SK-N-MC (cell line): ENCODE measurements at places on chromosomes 4 and X.

GRCh38 chr4:100841911-100842310 lies 324.1 kb upstream of the EMCN start:
- no peak for DNase-seq

DNA sequence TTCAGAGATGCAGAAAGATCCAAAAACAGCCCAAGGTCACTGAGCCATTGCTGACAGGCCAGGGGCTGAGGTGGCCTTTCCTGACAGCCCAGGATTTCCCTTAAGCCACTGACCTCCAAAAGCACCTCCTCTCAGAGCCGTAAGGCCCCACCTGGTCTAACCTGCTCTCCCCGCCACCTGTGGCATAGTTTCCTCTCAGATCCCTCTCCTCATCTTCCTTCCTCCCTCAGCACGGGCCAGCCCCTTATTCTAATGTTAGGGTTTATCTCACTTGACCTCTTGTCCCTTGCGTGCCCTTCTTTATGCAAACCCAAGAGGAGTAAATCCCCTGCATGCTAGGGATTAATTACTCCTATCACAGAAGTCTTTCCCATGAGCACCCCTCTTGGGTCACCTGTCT lies 113.0 kb downstream of the RBM47 start:
- no peak for DNase-seq

GRCh38 chrX:40166582-40166981 lies 68.8 kb upstream of the BCOR start:
- no peak for DNase-seq

DNA sequence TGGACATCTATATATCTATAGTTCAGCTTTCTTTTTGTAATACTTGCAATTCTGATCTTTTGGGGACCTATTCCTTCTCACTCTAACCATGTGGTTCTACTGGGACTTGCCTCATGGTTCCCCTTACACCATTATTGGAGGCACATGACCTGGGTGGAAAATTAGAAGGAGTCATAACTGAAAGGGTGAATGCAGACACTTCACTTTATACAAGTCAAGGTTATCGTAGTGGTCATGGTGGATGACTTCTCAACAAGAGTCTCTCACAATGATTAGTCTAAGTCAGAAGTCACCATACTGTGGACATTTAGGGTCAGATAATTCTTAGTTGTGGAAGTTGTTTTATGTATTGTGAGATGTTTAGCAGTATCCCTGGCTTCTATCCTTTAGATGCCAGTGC lies 10.5 kb upstream of the EIF4E start:
- DNase-seq, result no peak

DNA sequence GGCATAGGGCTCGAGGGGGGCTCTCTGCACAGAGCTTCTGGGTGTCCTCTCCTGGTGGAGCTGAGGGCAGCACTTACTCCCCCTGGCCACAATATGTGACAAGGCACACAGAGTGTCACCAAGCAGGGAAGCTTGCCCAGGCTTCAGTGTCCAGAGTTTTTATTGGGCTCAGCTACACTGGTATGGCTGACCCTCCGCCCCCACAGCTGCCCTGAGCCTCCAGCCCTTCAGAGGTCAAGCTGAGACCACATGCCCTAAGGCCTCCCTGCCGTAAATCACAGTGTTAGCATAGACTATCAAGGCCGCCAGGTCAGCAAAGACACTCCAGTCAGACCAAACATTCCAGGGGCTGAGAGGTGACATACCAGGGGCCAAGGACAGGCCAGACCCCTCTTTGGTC lies 59.0 kb downstream of the EVC start:
- no peak for DNase-seq

GRCh38 chr4:152247271-152247975 lies 288.5 kb downstream of the FBXW7 start:
- no peak for DNase-seq

- DNase-seq, result no peak
Measured at GRCh38 chr4:150079081-150079581, 886 bp downstream of the DCLK2 start.

DNA sequence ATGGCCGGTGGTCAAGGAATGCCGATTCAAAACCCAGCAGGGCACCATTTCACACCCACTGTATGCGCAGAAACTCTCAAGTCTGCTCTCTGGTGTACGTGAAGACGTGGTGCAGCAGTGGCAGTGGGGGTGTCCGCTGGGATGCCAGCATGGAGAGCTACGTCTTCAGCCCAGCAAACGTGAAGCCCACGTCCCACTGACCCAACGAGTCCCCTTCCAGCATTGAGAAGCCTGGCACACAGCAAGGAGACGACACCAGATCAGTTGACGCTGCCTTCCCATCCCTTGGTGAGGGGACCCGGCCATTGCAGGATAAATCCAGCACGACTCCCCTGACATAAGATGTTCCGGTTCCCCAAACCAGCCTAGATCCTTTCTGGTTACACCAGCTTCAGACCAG lies 2.2 kb upstream of the PLXNB3 start:
- no peak for DNase-seq

GRCh38 chr4:23837371-23837770 lies 52.5 kb downstream of the PPARGC1A start:
- no peak for DNase-seq

DNA sequence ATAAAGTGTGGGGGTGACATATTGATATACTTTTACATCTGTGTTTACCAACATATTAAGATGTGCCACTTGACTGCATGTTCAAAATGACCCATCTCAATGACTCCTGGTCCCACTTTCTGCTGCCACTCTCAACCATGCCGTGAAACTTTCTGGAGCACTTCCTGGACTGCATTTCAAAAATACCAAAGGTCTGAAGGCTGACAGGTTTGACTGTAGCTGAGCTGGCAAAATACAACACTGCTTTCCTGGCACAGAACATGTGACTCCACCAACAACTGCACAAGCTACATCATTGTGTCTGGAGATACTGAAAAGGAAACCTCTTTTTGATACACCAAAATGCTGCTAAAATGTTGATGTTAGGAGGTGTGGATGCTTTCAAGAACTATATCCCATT lies 184.8 kb downstream of the UNC5C start:
- DNase-seq, result no peak

DNA sequence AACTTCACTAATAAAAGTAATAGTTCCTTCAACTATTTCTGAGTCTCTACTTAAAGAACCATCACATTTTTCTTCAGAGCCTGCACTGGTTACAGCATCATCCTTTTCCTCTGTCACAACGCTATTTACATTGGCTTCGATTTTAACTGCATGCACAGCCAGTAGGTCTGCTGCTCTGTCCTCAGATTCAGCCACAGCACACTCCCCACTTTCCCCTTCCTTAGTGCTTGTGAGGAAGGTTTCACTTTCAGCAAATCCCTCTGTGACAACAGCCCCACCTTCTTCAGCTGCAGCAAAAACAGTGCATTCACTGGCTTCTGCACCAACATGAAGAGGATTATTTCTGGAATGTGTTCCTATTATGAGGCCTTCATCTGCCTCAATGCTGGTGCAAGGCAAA lies 25.7 kb downstream of the BOD1L1 start:
- DNase-seq, result no peak

DNA sequence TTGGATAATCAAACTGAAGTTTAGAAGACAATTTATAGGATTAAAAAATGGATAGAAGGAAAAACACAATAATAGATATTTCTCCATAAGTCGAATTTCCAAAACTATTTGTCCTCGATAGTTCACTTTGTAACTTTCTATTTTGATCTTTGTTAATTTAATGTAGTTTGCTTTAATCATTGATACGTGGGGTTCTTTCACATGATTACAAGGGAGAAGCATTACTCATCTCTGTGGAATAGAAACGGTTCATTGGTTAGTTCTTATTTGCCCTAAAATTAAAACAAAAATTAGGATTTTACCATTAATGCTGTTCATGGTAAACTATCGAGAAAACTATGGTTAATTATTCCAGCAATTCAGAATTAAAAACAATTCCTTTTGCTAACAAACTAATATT lies 2.1 kb downstream of the TET2 start:
- DNase-seq, result no peak

- no peak for DNase-seq
Measured at GRCh38 chr4:81796790-81797528, 325.3 kb upstream of the RASGEF1B start.

DNA sequence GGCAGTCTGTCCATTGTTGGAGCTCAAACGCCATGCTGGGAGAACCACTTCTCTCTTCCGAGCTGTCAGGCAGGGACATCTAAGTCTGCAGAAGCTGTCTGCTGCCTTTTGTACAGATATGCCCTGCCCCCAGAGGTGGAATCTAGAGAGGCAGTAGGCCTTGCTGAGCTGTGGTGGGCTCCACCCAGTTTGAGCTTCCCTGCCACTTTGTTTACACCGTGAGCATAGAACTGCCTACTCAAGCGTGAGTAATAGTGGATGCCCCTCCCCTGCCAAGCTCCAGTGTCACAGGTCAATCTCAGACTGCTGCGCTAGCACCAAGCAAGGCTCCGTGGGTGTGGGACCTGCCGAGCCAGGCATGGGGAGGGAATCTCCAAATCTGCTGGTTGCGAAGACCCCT lies 145.7 kb downstream of the VSIG4 start:
- DNase-seq, result no peak

DNA sequence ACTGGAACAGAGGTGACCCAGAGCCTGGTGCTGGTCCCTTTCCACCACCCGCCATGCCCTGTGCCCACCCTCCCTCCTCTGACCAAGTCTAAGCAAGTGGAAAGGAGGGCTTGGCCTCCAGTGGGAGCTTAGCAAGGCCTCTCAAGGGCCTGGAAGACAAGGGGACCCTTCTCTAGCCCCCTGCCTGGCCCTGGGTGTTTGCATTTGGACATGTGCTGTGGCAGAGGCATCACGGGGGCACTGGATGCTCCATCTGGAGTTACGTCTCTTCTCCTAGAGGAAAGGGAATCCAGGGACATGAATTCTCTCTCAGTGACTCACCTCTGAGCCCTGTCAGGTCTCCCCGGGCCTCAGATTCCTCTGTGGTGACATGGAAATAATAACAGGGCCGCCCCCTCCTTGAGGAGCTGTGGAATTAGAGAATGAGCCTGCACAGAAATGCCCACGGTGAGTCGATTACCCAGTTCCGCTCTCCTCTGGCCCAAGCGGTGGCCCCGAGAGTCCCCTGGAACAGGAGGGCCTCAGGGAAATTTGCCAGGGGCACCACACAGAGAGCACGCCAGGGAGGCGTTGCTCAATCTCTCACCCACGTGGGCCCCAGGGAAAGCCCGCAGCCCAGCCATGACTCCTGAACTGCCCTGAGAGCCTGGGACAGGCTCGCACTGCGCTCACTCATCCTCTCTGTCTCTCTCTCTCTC lies 189.6 kb downstream of the BCOR start:
- DNase-seq, result no peak

- no peak for DNase-seq
Measured at GRCh38 chr4:71941001-71941400, 90.8 kb upstream of the NPFFR2 start.

- DNase-seq, result no peak
Measured at GRCh38 chrX:45006002-45006800, 133.2 kb downstream of the KDM6A start.

DNA sequence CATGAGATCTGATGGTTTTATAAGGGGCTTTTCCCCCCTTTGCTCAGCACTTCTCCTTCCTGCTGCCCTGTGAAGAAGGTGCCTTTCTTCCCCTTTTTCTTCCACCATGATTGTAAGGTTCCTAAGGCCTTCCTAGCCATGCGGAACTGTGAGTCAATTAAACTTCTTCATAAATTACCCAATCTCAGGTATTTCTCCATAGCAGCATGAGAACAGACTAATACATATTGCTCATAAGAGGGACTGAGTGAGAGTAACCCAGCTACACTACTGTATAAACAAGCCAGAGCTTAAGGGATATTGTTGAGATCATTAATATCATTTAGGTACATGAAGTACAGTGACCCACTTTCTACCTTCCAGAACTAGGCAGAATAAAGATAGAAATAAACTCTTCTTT lies 102.9 kb downstream of the TEX13A start:
- no peak for DNase-seq

- no peak for DNase-seq
Measured at GRCh38 chr4:55186123-55186522, 60.7 kb upstream of the KDR start.

- DNase-seq, result no peak
Measured at GRCh38 chr4:109091727-109092409, 210.6 kb downstream of the COL25A1 start.

GRCh38 chrX:129654652-129655546 lies at the start of gene APLN:
TSS of gene APLN (minus strand) at chrX:129654956. CDS start at chrX:129654630, 326 bp downstream.
- DNase-seq, result no peak

DNA sequence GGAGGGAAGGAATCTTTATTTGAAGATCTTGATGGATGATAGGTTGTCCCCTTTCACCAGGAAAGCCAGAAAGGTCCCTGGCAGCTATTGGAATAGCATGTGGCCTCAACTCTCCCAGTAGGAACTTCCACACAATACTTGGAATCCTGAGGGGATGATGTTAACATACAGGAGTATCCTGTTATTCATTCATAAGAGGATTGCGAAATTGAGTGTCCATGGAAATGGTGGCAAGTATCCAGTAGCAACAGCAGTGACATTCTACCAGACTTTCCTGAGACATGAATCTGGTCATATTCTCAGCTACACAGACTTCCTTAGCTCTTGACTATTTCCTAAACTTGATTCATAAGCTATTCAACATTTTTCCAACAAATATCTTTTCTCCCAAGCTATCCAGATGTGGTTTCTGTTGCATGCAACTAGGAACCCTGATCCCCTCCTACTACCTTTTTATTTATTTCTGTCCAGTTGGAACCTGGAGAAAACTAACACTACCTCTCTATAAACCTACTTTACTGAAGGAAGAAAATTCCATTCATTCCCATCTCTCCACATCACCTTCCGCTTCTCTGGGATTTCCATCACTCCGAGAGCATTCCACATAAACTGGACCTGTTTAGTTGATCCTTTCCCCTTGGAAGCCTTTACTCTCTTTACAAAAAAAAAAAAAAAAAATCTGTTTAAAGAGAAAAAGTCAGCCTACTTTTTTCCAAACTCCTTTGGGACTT lies 101.8 kb downstream of the ANXA5 start:
- no peak for DNase-seq

GRCh38 chr4:181538431-181538830 lies 704.8 kb upstream of the TENM3 start:
- no peak for DNase-seq

GRCh38 chrX:8960957-8961468 lies 72.9 kb downstream of the FAM9B start:
- no peak for DNase-seq

DNA sequence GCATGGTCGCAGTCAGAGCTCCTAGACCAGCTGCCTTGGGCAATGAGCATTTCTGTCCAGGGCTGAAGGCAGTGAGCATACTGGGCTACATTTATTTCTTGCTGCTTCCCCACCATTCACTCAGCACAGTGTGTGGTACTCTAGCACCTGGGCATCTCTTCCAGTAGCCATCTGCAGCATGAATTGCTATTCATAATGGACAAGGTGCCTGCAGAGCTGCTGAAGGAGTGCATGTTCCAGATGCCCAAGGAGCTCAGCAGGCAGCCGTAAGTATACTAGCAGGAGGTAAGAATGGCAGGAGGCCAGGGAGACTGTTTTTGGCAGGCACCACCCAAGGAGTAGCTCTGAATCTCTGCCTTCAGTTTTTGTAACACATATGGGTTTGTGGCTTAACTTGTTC lies 110.4 kb upstream of the RXFP1 start:
- DNase-seq, result no peak

DNA sequence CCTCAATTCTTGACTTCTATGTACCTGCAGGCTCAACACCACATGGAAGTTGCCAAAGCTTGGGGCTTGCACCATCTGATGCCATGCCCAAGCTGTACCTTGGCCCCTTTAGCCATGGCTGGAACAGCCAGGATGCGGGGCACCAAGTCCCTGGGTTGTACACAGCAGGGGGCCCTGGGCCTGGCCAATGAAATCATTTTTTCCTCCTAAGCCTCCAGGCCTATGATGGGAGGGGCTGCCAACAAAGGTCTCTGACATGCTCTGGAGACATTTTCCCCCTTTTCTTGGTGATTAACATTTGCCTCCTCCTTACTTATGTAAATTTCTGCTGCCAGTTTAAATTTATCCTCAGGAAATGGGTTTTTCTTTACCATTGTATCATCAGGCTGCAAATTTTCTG lies 1428.1 kb downstream of the C4orf33 start:
- no peak for DNase-seq
